ENCODE measurements at places on chromosomes 4 and X.

- no peak for DNase-seq
Measured at GRCh38 chrX:139423186-139423585, 107.4 kb upstream of the F9 start.

DNA sequence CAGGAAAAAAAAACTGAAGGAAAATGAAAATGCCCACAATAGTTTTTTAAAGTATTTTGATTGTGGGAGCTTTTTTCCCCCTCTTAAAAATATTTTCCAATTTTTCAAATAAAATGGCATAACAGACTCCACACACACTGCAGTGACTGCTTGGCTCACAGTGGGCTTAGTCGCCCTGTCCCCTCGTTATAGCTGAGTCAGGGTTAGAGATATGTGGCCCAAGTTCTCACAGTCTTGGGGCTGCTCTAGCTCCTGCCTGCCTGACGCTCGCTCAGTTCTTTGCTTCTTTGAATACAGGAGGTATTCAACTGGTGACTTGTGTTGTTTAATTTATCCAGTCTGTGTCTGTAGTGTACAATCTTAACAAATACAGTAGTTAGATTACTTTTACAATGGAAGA, 47.7 kb downstream of the BEND2 start:
- DNase-seq: no peak

DNA sequence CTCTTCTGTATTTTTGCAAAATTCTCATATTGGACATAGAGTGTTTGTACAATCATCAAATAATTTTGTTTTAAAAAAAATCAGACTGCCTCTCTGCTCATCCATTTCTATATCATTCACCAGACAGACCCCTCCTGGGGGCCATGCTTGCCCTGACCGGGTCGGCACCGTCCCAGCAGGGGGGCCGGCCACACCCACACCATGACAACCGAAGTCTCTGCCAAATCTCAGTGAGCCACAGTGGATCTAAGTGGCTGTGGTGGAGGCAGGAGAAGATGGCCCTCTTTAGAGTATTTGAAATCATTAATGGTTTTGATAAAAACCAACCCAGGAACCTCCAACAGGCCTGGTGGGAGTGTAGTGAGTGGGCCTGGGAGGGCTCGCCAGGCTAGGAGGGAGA, 66.9 kb upstream of the ADRA2C start:
- DNase-seq: no peak

GRCh38 chr4:171710743-171711142, 102.5 kb upstream of the GALNTL6 start:
- no peak for DNase-seq

GRCh38 chr4:8402181-8402597, 38.3 kb downstream of the ACOX3 start:
- DNase-seq: no peak
